ENCODE measurements at places on chromosomes 7 and 10.
A peak's percentile ranks its signal among the peaks of the same experiment; 100 is the strongest.

GRCh38 chr7:36851382-36851781, 127.1 kb upstream of the AOAH start:
- DNase-seq = no peak

DNA sequence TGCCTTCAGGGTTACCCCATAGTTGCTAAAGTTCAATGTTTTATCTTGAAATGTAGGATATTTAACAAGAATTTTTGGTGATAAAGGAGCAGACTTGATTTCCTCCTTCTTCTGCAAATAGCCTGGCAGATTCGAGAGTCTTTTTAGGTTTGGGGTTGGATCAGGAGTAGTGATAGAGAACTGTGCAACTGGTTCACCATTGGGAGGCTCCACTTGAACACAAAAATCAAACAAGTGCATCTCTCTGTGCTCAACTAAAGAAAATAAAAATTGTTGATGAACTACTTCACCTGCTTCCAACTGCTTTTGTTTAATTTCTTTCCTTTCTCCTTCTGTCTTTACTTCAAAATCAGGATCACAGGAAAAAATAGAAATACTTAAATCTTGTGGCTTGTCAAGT, 58.5 kb downstream of the MACC1 start:
- DNase-seq = no peak

- DNase-seq = no peak
These were observed 55.8 kb downstream of the TSPAN15 start for GRCh38 chr10:69506834-69507713.

DNA sequence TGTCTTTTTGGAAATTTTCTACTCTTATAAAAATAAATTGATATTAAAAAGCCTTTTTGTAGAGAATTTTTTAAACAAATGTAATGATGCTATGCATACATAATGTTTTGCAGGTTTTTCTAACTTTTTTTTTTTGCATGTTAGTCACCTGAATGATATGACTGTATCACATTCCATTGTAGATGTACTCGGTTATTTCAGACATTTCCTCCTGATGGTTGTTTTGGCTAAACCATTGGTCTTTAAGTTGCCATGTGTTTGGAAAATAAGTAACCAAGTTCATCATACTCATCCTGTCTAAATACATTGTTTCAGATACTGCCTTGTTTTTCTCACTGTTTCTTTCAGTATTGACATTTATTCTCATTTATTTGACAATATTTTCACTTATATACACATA, 25.8 kb downstream of the NHLRC2 start:
- peak; percentile 10 for DNase-seq

GRCh38 chr10:49257154-49257553, 41.8 kb upstream of the C10orf71 start:
- DNase-seq = no peak

- no peak for DNase-seq
These were observed 45.2 kb downstream of the FGFBP3 start for GRCh38 chr10:91864099-91864498.

- DNase-seq = no peak
These were observed 172.9 kb downstream of the WDR37 start for GRCh38 chr10:1229116-1229515.

DNA sequence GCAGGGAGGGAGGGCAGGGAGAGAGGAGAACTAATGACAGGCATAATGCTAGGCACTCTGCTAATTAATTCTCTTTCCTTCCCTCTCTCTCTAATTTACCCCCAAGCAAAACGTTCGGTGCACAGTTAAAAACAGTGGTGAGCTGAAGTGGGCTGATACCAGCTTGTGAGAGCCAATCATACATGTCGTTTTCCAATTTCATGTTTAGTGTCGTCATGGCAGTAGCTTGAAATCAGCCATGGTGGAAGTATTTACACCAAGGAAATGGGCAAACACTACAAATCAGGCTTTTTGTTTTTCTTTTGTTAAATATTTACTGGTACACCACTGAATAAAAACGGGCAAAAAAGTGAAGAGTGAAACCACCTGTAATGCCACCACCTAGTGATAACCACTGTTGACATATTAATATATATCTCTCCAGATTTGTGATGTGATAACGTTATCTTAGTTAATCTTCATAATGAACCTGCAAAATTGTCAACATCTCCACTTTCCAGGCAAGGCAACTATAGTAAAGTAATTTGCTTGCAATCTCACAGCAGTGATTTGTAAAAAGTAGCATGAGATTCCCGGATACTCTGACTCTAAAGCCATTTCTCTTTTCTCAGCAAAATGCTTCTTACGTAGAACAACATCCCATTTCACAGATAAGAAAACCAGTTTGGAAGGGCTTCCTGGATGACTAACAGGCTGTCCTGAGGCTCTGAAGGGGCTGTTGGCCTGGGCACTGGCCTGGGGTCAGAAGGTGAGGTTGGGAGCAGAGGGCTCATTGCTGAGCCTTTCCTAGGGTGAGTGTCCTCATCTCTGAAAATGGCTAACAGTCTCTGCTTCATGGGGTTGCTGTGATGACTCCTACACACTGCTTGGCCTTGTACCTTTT, 83.7 kb downstream of the ATXN7L1 start:
- DNase-seq = no peak

DNA sequence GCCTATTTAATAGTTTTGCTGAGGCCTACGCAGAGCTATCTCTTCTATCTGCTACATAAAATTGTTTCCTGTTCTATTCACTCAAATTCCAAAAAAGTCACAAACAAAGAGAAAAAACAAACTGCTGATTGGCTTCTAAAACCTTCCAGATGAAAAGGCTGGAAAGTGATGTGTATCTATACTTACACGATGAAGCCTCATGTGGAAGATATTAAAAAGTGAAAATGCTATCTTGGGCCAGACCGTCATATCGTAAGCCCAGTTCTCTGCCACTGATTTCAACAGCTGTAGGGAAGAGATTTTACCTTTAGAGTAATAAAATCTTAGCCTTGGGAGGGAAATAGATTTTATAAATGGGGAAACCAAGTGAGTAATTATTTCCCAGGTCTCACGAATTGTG, 394.8 kb downstream of the KIF20B start:
- DNase-seq = no peak

DNA sequence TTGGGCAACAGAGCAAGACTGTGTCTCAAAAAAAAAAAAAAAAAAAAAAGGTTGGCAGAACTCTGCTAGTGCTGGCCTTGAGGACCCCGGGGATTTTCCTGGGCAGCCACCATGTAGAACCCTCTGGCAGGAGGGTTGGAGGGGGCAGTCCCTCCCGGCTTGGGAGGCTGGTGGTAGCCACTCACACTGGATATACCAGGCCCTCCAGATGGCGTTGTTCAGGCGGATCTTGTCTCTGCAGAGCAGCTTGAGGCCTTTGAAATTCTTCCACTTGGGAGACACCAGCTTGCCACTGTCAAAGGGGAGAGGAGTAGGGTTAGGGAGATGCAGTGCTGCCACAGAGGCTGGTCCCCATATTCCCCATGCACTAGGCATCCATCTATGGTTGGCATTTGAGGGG, 8.4 kb downstream of the MLXIPL start:
- no peak for DNase-seq

DNA sequence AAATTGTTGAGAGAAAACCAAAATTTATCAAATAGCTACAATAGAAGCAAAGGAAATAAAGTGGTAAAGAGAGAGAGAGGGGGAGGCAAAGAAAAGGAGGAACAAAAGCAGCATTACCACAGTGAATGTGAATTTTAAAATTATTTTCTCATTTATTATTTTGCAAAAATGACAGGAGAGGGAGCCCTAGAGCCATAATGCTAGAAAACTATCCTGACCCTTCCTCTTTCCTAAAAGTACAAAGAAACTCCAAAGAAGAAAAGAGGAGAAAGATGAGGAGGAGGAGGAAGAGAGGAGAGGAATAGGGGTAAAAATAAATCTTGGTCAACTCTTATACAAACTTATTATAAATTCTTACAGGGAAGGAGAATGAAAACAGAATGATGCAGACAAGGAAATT, 921.5 kb downstream of the NRG3 start:
- DNase-seq = no peak

GRCh38 chr7:130048906-130049305, 2.3 kb downstream of the ZC3HC1 start:
- no peak for DNase-seq

DNA sequence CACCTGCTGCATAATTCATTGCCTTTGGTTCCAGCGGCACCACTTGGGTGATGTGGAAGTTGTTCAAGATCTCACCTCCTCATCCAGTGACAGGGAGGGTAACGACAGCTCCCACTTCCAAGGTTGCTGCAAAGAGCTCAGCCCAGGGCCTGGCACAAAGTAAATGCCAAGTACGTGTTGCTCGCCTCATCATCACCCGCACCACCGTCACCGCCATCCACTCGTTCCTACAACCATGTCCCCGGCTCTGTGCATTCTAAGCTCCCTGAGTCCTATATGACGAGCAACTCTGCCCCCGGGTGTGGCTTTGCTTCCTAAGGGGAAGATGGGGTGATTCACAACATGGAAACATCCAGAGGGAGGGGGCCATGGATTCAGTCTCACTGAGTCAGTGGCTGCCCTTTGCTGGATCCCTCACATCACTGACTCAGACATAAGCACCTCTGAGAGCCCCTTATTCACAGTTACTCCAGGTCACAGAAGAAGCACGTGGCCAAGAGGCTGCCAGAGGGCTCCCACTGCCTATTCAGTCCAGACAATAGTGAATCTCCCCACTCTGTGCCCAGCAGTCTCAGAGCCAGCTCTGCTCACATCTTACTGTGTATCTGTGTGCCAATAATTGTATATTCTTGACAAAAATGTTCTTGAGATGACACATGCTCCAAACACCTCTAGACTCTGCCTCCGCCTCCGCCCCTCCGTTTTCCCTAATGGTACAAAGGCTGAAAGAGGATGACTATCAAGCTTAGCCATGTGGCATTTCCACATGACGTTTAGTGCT, 159.1 kb downstream of the GFRA1 start:
- peak; percentile 40 for DNase-seq

- DNase-seq = no peak
These were observed 844 bp downstream of the GRM3 start for GRCh38 chr7:86644282-86645224.

- DNase-seq = no peak
These were observed 113.7 kb downstream of the LRMDA start for GRCh38 chr10:75544993-75545706.

GRCh38 chr7:109246330-109247077, 676.8 kb downstream of the DNAJB9 start:
- no peak for DNase-seq

GRCh38 chr10:43595739-43596298, 10.4 kb upstream of the ZNF485 start:
- no peak for DNase-seq

- peak; percentile 37 for DNase-seq
These were observed 11.2 kb downstream of the SLC13A4 start for GRCh38 chr7:135716677-135717238.

- no peak for DNase-seq
These were observed 222.3 kb upstream of the TMEM229A start for GRCh38 chr7:124255041-124255655.

DNA sequence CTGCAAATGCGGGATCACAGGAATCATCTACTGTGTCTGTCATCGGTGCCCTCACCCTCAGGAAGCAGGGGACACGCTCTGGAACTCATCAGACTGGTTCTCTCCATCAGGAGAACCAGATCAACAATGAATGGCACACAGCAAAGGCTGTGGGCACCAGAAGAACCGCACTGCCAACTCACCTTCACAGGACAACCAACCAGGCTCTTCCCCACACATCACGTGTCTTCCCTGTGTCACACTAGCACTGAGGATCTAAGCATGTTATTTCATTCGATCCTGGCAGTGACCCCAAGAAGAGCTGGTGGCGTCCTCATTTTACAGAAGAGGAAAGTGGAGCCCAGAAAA, 106.1 kb downstream of the TNS3 start:
- DNase-seq = no peak

GRCh38 chr7:118372530-118372929, 148.0 kb downstream of the ANKRD7 start:
- DNase-seq = no peak

GRCh38 chr7:23467291-23467805, 2.9 kb downstream of the IGF2BP3 start:
- DNase-seq = no peak

GRCh38 chr10:33966946-33967345, 632.5 kb upstream of the NRP1 start:
- DNase-seq = no peak

- DNase-seq = no peak
These were observed 170.9 kb downstream of the LRMDA start for GRCh38 chr10:75602341-75602740.

GRCh38 chr10:86836044-86836443, 79.6 kb downstream of the BMPR1A start:
- DNase-seq = no peak

DNA sequence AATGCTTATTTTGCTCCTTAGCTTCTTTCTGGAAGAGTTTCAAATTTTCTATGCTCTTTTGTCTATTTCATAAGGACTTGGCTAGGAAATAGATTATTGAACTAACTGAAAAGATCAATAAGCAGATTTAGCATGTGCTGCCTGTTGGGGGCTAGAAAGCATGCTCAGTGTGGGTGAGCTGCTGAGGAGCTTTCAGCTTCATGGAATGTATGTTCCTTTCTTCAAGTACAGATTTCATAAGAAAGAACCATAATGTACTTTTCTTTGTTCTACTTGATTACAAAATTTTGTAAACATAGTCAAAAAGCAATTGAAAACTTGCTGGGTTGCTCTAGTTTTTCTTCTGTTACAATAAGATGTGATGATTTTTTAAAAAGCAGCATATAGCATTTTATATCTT, 73.8 kb downstream of the TAF3 start:
- no peak for DNase-seq

DNA sequence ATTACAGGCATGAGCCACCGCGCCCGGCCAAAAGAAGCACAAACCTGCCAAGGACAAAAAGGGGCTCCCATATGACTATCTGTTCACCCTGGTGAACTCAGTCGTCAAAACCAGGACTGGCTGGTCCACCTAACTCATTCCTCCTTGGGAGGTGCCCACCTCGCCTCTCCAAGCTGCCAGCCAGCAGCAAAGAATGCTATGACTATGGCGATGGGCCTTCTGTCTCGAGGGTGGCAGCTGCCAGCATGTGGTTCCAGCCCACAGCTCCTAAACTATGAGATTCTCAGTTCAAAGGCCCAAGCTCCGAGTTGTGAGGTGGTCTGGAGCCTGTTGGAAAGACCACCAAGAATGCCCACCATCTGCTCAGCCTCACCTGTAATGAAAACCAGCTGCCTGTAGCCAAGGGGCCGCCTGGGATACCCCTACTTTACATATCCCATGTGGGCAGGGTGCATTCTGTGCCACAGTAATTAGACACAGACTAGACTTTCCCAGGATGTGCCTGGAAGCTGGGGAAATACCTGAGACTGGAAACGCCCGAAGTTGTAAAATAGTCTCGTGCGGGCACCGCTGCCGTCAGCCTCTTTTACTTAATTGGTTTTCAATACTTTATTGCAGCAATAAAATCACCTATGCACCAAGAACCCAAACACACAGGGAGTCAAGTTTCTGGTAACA, 71.1 kb downstream of the ZRANB1 start:
- DNase-seq = no peak
